ENCODE measurements at places on chromosomes 3 and 15. TPM values are rescaled to one million over a fixed set of nuclear protein-coding genes. Genes with fewer than 3 reads are reported as not detected.
A peak's percentile ranks its signal among the peaks of the same experiment; 100 is the strongest.

DNA sequence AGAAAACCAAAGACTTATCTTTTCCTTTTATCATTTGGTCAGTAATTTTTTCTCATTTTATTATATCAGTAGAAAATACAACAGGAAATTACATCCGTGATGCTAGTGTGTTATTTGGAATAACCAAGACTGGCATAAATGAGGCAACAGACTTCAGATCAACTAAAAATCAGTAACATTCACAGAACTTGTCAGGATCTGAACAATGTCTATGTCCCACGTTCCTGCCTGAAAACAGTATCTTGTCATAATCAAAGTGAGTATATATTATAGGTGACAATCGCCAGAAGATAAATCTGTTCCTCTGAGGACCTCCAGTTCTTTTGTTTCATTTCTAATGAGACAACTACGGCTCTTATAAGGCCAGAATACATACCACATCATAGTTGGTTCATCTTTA lies 41.8 kb downstream of the MYH15 start:
- DNase-seq = no peak

TMOD2 gene
- polyA plus RNA-seq = 1.1 TPM

GRCh38 chr15:82597815-82598214 lies 49.3 kb downstream of the CPEB1 start:
- DNase-seq = no peak

CCDC54 gene
- not detected for polyA plus RNA-seq

ADAMTS17 gene
- 4.2 TPM for polyA plus RNA-seq

DNA sequence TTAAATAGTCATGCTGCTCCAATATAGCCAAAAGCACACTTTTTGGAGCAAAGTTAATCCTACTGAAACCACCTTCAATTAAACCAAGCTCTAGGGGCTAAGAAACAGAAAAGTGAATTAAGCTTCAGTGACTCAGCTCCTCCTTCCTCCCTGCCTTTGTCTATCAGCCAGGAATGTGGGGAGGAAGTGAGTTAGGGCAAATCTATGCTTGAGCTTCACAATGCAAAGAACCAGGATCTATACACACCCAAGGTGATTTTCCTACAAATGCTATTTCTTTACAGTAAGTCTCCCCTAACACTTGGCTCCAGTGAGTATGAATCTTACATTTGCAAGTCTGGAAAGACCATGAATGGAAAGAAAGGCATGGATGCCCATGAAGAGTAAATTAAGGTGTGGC lies 212.1 kb downstream of the P3H2 start:
- DNase-seq = no peak

GRCh38 chr15:75663931-75664421 lies 16.3 kb downstream of the SNX33 start:
- peak; percentile 73 for DNase-seq

DNA sequence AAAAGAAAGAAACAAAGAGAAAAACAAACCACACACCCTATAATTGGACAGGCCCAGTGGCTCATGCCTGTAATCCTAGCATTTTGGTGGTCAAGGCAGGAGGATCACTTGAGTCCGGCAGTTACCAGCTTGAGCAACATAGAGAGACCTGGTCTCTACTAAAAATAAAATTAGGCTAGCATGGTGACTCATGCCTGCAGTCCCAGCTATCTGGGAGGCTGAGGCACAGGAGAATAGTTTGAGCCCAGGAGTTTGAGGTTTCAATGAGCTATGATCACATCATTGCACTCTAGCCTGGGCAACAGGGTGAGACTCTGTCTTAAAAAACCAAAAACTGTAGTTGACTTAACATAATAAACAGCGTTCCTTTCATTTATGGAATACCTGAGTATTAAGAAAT lies 72.3 kb upstream of the ST3GAL6 start:
- no peak for DNase-seq

GRCh38 chr3:129837065-129837642 lies 56.4 kb downstream of the TMCC1 start:
- DNase-seq = no peak

GRCh38 chr15:33132722-33133345 lies 61.7 kb downstream of the FMN1 start:
- DNase-seq = no peak

DNA sequence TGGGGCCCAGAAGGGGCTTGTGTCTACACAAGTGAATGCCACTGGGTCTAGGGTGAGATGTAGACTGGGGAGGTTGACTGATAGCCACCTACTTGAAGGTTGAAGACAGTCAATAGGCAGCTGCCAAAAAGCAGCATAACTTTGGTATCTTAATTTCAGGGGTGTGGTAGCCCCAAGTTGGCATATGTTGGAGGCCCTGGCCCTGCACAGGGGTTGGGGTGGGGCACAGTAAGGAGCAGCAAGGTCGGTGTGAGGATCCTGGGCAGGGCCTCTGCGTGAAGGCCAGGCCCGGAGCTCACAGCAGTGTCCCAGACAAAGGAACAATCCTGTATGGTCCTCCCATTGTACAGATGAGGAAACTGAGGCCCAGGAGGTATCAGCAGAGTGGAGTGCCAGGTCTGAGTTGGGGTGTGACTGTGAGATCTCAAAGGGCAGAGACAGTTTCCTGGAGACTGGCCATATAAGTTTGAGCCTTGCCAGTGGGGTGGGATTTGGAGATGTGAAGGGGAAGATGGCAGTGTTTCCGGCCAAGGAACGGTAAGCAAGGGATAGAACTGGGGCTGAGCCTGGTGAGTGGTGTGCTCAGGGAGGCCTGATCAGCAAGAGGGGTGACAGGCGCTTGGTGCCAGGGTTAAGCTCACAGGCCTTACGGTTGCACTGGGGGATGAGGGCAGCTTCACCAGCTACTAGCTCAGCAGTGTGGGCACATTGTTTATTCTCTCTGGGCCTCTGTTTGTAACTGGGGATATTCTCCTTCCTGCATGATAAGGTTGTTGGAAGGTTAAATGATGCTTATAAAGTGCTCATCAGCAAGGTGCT lies 1.7 kb downstream of the KLHL40 start:
- peak; percentile 21 for DNase-seq

DNA sequence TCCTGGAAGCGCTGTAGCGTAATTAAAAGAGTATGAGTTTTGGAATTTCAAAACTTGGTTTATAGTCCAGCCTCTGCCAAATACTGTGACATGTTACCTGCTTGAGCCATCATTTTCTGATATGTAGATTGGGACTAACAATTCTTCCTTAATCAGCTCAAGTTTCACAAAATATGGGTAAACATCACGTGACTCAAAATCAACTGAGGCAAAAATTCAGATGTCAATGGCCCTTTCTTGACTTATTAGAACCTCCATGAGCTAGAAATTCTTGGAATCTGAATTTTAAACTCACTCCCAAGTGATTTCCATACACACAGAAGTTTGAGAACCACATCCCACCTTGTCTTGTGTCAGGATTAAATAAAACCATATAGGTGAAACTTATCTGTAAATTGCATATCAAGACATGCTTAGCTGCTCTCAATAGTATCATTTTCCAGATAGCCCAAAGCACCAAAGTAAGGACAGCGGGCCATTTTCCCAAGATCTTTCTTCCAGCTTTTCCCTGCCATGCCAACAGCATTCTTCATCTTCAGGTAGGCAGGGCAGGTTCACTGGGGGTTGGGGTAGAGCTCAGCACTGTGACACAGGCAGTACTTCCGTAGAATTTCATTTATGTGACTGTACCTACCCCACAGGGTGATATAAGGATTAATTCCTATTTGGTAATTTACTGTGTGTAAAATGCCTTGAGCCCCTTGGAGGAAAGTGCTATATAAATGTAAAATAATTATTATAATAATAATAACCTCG lies 379.0 kb downstream of the TIGIT start:
- DNase-seq = no peak

Measured in pancreas (tissue), 10 donors.